EH (cell line): ENCODE measurements at places on chromosomes 16 and 17.

DNA sequence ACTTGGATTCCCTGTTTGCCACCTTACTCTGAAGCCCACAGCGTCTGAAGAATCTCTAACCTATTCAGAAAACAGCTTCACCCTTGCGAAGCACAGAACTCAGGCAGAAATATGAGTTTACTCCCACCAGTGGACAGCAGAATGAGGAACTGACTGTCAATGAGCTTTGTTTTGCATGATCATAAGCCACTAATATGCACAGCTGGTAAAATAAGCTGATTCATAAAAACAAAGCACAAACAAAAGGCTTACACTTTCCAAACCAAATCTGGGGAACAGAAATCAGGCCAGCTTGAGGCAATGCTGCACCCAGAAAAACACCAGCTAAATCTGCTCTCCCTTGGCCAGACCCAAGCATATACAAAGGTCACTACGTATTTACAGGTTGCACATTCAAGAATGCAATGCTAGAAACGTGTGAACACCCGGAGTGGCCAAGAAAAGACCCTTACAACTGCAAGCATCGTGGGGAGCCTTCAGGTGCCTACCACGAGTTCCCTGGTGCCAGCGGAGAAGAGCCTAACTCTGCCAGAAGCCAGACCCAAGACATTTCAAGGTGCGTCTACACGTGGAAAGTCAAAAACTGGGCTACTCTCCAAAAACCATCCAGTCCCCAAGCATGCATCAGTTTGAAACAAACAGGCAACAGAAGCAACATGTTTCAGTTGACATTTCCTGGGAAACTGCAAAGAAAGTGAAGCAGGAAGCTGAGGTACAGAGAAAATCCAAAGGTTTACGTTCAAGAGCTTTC is 207.1 kb downstream of the ZFHX3 start:
- DNase-seq, result no peak

GRCh38 chr17:62085511-62086408 is 20.7 kb upstream of the MED13 start:
- peak; percentile 33 for DNase-seq

DNA sequence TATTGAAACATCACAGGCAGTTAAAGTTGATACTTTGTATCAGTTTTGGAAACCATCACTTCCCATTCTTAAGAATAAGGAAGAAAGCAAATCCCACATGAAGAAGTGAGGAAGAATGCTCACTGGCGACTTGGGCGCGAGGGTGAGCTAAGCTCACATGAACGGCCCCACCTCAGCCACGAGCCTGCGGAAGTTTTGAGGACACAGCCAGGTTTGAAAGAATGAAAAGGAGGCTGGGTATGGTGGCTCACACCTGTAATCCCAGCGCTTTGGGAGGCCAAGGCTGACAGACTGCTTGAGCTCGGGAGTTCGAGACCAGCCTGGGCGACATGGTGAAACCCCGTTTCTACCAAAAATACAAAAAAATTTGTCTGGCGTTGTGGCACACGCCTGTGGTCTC is 110.3 kb upstream of the CHMP6 start:
- DNase-seq, result no peak

- DNase-seq, result peak; percentile 40
These were observed at the start of gene MAF for GRCh38 chr16:79600638-79601091. MAF (minus strand) TSS chr16:79600737; CDS start chr16:79599902, 835 bp downstream.

- no peak for DNase-seq
These were observed 30.0 kb downstream of the STH start for GRCh38 chr17:46028981-46029565.

- no peak for DNase-seq
These were observed 7.6 kb downstream of the PIK3R6 start for GRCh38 chr17:8859804-8860430.

- peak; percentile 20 for DNase-seq
These were observed 1403.8 kb upstream of the GOT2 start for GRCh38 chr16:60137891-60138290.

GRCh38 chr17:1031711-1032110 is 34.8 kb downstream of the TIMM22 start:
- DNase-seq, result peak; percentile 44

- DNase-seq, result no peak
These were observed 29.1 kb upstream of the RASD1 start for GRCh38 chr17:17525311-17525710.
